ENCODE measurements at places on chromosomes 1 and 21. TPM values are rescaled to one million over a fixed set of nuclear protein-coding genes. Genes with fewer than 3 reads are reported as not detected.

- DNase-seq: peak; percentile 68
- H3K27ac ChIP-seq: no peak within 1 kb of the TSS
- H3K4me3 ChIP-seq: peak within 1 kb of the TSS; percentile 24
- no peaks in the 10 kb centered on the region for H3K36me3 ChIP-seq
- H3K27me3 ChIP-seq: peaks cover 41% of the 10 kb centered on the region
Observed at GRCh38 chr1:17119076-17119772, at the start of gene PADI2. Gene PADI2 (minus strand): TSS chr1:17119451. CDS start chr1:17119371, 80 bp downstream.

- H3K36me3 ChIP-seq: no peaks in the 10 kb centered on the region
- no peaks in the 10 kb centered on the region for H3K27me3 ChIP-seq
- peaks cover 29% of the 10 kb centered on the region for H3K4me1 ChIP-seq
Observed at GRCh38 chr1:16905868-16906702, 10.3 kb downstream of the RNU1-2 start.

CRYBG2 gene
- 0.37 TPM for total RNA-seq

- H3K27ac ChIP-seq: no peak overlapping the region
- no peaks in the 10 kb centered on the region for H3K4me1 ChIP-seq
- DNase-seq: no peak
- H3K36me3 ChIP-seq: no peaks in the 10 kb centered on the region
Observed at GRCh38 chr21:21466752-21467151, 468.5 kb downstream of the NCAM2 start.

DNA sequence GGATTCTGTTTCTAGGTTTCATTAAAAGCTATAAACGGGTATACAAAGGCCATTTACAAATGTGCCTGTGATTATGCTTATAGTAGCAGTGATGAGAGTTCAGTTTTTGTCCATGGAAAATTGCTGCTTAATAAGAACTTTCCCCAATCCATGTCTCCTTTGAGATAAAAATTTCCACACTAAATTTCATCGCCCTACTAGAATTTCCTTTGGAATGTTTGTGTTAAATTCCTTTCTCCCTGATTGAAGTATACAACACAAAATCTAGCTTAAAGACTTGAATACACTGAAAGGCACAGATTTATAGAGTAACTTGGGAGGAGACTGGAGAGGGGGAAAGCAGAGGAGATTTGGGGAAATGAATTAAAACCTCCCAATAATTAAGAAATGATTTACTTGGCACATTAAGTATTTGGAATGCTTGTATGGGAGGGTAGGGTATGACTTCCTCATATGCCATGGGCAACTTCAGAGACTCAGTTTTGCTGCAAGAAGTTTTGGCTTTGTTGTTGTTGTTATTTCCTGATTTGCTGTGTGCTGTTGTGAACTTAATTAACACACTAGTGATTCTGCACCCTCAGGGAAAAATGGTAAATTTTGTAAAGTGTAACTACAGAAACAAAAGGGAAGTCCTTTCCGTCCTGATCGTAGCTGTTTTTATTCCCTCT, 157.6 kb upstream of the LMO4 start:
- no peak overlapping the region for H3K4me3 ChIP-seq
- no peaks in the 10 kb centered on the region for H3K36me3 ChIP-seq
- no peak for DNase-seq
- H3K27ac ChIP-seq: no peak overlapping the region

OR2AK2 gene
- not detected for total RNA-seq

CYYR1 gene
- not detected for total RNA-seq

DNA sequence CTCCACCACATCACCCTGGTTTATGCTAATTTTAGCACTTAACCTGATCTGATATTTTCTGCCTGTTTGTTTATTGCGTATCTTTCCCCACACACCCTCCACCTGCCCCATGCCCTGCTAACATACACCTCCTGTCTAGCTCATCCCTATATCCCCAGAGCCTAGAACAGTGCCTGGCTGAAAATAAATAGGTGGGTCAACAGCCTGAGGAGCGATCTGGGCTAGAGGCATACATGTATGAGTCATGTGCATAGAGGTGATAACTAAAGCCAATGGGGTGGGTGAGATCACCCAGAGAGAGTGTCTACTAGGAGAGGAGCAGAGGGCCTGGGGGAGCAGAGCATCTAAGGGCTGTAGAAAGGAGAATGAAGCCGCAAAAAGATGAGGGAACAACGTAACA, 2.7 kb downstream of the HTR1D start:
- no peaks in the 10 kb centered on the region for H3K36me3 ChIP-seq
- no peak overlapping the region for H3K27ac ChIP-seq
- H3K4me1 ChIP-seq: peaks cover 2% of the 10 kb centered on the region

DNA sequence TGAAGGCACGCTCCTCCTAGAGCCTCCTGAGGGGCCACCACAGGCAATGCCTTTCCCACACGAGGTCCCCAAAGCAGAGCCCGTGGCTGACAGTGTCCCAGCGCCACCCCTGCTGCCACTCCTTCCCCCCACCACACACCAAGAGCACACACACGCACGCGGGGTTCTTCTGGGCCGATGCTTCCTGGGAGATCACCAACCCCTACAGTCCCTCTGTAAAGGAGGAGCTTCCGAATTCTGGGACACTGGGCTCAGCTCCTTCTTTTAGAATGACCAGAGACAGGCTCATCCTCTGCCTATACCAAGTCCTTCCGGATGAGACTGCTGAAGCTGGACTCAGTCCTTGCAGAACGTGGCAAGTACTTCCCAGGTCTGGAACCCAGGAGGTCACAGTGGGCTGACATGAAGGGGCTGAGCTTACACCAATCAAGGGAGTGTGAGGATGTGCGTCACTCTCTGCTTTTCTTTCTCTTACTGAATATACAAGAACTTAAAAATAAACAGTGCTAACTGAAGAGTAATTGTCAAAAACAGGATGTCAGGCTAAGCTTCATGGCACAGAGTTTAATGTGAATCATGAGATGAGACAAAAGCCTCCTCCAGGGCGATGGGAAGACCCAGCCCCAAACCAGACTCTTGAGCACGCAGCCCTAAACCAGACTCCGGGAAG, 12.7 kb downstream of the SSU72 start:
- H3K36me3 ChIP-seq: peaks cover 24% of the 10 kb centered on the region
- peaks cover 2% of the 10 kb centered on the region for H3K4me1 ChIP-seq
- H3K27ac ChIP-seq: no peak overlapping the region
- H3K27me3 ChIP-seq: no peaks in the 10 kb centered on the region
- no peak overlapping the region for H3K4me3 ChIP-seq
- no peak for DNase-seq

DNA sequence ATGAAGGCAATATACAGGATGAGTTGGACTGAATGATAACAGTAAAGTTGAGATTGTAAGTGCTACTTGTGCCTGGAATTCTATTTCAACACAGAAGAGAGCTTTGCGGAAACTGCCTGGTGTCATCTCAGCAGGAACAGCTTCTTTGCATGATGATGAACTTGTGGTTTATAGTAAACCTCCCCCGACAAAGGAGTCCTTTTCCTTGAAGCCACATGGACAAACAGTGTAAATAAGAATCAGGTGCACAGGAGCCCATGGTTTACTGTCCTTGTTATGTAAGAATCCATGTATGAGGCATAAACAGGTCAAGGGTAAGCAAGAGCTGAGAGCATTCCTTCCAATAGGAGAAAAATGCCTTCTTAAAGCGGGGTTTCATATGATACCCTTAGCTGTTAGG, 66.2 kb downstream of the PCNX2 start:
- H3K4me1 ChIP-seq: no peaks in the 10 kb centered on the region
- no peaks in the 10 kb centered on the region for H3K27me3 ChIP-seq
- H3K4me3 ChIP-seq: no peak overlapping the region
- no peak overlapping the region for H3K27ac ChIP-seq
- no peak for DNase-seq
- H3K36me3 ChIP-seq: peaks cover 13% of the 10 kb centered on the region

- H3K36me3 ChIP-seq: no peaks in the 10 kb centered on the region
- H3K27ac ChIP-seq: no peak overlapping the region
- H3K27me3 ChIP-seq: no peaks in the 10 kb centered on the region
- H3K4me3 ChIP-seq: no peak overlapping the region
- H3K4me1 ChIP-seq: no peaks in the 10 kb centered on the region
Observed at GRCh38 chr1:55854911-55855310, 639.7 kb upstream of the USP24 start.

All from activated naive CD4-positive, alpha-beta T cell treated with anti-CD3 and anti-CD28 coated beads for 36 hours (primary cell).